Epithelial cell of esophagus (primary cell): ENCODE measurements at places on chromosomes 12 and 14.
A peak's percentile ranks its signal among the peaks of the same experiment; 100 is the strongest.

GRCh38 chr14:24991288-24991687 lies 58.7 kb downstream of the STXBP6 start:
- no peak for DNase-seq

- DNase-seq: no peak
Observed at GRCh38 chr12:90585640-90586304, 369.2 kb downstream of the CCER1 start.

- DNase-seq: no peak
Observed at GRCh38 chr14:33696165-33696564, 254.7 kb downstream of the EGLN3 start.

GRCh38 chr12:76117067-76117691 lies 32.7 kb upstream of the NAP1L1 start:
- DNase-seq: no peak

GRCh38 chr14:88468406-88468805 lies 82.9 kb downstream of the SPATA7 start:
- peak; percentile 61 for DNase-seq

DNA sequence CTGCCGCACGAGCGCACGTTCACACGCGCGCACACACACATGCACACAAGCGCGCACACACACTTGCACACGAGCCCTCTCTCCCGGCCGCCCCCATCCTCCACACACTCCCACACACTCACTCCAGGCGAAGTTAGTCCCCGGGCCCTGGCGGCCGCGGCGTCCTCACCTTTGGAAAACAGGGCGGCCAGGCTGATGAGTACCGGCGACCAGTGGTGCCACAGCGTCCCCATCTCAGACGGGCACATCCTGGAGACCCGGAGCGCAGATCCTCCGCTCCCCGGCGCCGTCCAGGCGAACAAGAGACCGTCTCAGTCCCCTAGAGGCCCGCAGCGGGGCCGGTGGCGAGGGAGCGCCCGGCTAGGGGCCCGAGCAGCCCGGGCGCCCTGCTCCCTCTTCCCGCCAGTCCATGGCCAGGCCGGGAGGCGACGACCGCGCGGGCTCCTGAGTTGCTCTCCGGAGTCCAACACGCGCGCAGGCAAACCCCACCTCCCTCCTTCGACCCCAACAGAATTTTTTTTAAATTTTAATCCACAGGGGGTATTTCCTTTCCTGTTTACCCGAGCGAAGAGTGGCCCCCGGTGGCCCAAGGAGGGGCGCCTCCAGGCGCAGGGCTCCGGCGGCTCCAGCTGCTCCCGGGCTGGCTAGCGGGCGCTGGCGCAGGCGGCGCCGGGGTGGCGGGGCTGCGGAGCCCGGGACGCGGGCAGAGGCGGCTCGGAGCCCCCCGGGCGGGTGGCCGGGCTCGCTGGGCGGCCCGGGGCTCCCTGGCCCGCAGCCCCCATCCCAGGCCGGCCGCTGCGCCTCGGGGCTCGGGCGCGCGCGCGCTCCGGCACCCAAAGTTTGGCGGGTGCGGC lies 506 bp downstream of the TMEM132D start:
- DNase-seq: no peak

DNA sequence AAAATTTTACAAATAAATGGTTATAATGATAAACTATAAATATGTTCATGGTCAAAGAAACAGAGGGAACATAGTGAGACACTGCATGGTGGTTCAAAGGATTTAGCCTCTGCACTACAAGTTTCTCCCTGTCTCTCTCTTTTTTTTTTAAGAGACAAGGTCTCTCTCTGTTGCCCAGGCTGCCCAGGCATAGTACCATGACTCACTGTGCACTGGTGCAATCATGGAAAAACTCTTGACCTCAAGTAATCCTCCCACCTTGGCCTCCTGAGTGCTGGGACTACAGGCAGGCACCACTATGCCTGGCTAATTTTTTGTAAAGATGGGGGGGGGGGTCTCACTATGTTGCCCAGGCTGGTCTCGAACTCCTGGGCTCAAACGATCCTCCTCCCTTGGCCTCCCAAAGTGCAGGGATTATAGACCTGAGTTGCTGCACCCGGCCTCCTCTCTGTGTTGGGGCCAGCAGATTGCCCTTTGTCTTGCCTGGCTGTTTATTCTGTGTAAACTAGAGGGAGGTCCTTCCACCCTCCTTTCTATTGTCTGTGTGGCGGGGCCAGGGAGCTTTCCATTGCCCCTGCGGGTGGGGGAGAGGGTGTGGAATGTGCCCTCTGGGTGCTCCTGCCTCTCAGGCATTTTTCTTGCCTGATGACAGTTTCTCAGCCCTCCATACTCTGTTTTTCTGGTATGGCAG lies 22.1 kb downstream of the MTHFD1 start:
- DNase-seq: peak; percentile 62

DNA sequence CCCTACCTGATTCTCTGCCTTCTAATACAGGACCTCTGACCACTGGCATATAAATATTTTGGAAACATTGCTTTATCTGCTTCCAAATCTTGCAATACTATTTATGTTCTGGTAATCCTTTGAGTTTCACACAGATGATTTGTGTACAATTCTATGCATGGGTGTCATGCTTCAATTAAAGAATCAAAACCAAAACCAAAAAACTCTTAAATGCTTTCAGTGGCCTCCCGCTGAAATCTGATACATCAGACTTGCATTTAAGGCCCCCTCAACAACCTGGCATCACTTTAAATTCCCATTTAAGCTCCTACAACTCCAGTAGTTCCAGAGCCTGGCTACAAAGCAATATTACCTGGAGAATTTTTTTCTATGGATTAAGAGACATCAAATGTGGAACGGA lies 221.7 kb upstream of the NAV3 start:
- no peak for DNase-seq
